Ascending aorta (tissue), 2 donors: ENCODE measurements at places on chromosomes 3 and 15.

GRCh38 chr15:67564021-67564967, 21.8 kb downstream of the MAP2K5 start:
- no peak for DNase-seq

GRCh38 chr15:99981191-99981647, 248.0 kb upstream of the LYSMD4 start:
- no peak for DNase-seq

- no peak for DNase-seq
Measured at GRCh38 chr15:56982987-56983386, 64.5 kb downstream of the TCF12 start.

DNA sequence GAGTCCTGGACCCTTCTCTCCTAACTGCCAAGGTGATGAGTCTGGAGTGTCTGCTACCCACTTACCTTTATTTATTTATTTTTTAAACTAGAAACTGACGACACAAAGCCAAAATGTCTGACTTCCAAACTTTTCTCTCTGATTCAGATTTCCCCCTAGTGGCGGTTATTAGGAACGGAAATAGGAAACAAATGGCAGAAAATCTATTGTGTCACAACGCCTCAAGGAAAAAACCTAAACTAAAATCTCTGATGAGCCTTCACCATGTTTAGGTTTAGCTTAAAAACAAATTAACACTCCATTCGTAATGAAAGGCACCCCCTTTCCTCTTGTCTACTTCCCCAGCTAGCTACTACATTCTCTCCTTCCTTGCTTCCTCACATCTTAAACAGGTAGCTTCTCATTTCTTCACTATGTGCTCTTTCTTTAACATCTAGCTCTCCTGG, 94.0 kb upstream of the MEX3B start:
- no peak for DNase-seq

- DNase-seq, result no peak
Measured at GRCh38 chr3:57154470-57155309, 10.5 kb downstream of the IL17RD start.

DNA sequence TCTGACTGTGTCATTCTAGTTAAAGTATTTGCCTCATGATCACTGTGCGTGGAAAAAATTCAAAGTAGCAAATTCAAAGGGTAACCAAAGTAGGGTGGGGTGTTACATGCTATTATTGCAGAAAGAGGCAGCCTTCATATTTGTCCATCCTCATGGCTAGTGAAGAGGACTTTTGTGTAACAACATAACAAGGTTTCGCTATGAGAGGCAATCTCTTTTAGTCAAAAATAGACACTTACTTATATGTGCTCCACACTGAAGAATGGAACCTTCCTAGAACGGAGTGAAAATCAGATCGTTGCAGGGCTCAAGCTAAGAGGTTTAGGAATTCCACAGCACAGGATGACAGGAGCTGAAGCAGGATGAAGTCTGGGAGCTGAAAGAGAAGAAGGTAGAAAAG, 345.1 kb upstream of the CBLB start:
- no peak for DNase-seq

DNA sequence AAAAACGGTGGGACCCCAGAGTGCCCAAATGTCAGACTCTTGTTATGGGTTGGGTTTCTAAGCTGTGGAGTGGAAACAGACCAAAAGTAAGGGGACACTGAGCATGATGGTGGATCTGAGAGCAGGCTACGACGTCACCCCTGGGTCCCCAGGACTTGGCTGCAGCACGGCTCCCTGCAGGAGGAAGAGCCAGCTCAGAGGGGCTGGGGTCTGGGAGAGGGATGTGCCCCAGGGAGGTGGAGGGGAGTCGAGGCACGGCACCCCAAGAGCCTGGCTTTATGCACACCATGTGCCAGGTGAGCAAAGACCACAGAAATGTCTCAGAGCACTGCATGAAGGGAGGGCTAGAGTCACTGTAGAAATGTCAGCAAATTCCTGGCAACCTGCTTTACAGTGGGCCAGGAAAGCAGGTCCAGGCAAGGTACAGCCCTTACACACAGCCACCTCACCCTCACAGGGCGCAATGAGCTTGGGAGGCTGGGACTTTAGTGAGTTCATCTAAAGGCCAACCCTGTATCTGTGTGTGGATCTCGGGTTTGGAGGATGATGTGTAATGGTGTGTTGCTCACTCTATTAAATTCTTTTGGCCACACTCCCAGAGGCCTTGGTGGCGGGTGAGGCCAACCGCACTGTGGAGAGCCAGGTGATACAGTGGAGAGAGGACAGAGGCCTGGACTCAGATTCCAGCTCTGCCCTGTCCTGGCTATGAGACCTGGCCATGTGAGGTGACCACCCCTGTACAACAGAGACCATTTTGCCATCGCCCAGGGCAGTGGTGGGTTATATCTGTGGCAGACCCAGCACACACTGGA, 14.1 kb downstream of the CTSH start:
- DNase-seq, result no peak

DNA sequence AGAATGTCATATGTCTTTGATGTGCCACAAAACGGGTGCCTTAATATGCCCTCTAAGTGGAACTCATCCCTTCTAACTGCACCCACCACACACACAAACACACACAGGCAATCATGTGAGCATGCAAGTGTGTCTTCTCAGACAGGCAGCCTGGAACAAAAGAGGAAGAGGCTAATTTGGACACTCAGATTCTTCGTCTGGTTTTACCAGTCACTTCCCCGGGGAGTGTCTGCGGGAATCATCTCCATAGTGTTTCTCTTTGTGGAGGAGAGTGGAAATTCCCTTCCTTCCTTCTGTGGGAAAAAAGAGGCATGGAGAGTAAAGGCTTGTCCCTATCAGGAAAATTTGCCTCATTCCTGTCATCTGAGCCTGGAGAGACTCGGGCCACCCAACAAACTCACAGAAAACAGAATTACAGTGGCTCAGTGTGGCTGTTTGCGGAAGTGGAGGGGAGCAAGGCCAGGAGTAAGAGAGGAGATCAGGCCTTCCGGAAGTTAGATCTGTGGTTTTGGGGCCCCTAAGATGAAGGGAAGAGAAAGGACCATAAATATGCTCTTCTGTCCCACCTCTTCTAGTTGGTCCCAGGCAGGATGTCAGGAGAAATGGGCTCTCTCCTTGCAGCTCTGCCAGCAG, 212.6 kb upstream of the SEMA6D start:
- no peak for DNase-seq

DNA sequence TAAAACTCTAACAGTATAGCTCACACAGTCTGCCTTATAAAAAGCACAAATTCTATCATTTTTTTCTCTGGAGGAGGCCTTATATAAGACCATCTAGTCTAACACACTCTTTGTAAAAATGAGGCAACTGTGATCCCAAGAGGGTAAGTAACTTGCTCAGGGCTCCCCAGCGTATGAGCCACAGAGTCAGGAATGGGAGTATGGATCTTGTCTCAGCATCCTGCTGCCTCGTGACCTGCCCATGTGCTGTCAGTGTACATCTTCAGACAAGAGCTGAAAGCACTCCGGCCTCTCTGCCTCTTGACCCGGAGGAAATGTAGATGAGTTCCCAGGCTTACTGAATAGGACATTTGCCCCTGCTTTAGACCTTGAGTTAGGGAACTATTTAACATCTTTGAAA, 28.4 kb upstream of the MEF2A start:
- DNase-seq, result no peak

- DNase-seq, result no peak
Measured at GRCh38 chr3:154218728-154219127, 97.5 kb downstream of the ARHGEF26 start.

GRCh38 chr3:80771085-80771484, 990.4 kb downstream of the GBE1 start:
- DNase-seq, result no peak
